ENCODE measurements at places on chromosomes 2 and 18. TPM values are rescaled to one million over a fixed set of nuclear protein-coding genes. Genes with fewer than 3 reads are reported as not detected.

ANKRD29 gene
- total RNA-seq = 47.6 TPM

UNC80 gene
- 0.03 TPM for total RNA-seq

THSD7B gene
- 8.2 TPM for total RNA-seq

SPEG gene
- 8.7 TPM for total RNA-seq

CD226 gene
- 6.3 TPM for total RNA-seq

ADRA2B gene
- 0.88 TPM for total RNA-seq

GALNT1 gene
- total RNA-seq = 73.4 TPM

MC5R gene
- total RNA-seq = not detected

DNA sequence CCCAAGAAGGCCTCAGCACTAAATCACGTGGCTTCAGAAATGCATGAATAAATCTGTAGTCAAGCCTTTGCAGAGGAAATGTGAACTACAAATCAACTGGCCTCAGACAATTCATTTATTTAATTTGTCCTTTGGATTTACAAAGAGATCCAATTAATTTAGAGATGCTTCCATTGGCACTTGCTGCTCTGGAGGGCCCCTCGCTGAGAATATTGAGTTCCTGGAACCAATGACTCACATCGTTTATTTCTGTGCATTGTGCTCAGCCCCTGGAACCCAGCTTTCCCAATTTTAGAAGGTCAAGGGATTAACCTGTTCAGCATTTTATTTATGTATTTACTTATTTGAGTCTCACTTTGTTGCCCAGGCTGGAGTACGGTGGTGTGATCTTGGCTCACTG is 47.2 kb upstream of the MGAT4A start:
- no peak for DNase-seq
- peaks cover 6% of the 10 kb centered on the region for H3K4me1 ChIP-seq
- no peaks in the 10 kb centered on the region for H3K36me3 ChIP-seq

GRCh38 chr2:185306119-185306518 is 432.5 kb upstream of the FSIP2 start:
- H3K4me1 ChIP-seq = no peaks in the 10 kb centered on the region
- no peaks in the 10 kb centered on the region for H3K27me3 ChIP-seq
- no peaks in the 10 kb centered on the region for H3K36me3 ChIP-seq
- H3K4me3 ChIP-seq = no peak overlapping the region

GRCh38 chr18:62590799-62591590 is 68.2 kb downstream of the ZCCHC2 start:
- no peak overlapping the region for H3K27ac ChIP-seq
- H3K4me1 ChIP-seq = no peaks in the 10 kb centered on the region
- no peak overlapping the region for H3K4me3 ChIP-seq

GRCh38 chr2:69163109-69163508 is 150.1 kb downstream of the ANTXR1 start:
- H3K27me3 ChIP-seq = no peaks in the 10 kb centered on the region
- no peak for DNase-seq
- peak overlapping the region; percentile 26 for H3K27ac ChIP-seq

GRCh38 chr2:60479226-60480088 is 74.0 kb downstream of the BCL11A start:
- peaks cover 3% of the 10 kb centered on the region for H3K4me1 ChIP-seq
- DNase-seq = peak; percentile 42
- H3K27ac ChIP-seq = no peak overlapping the region
- H3K4me3 ChIP-seq = no peak overlapping the region

DNA sequence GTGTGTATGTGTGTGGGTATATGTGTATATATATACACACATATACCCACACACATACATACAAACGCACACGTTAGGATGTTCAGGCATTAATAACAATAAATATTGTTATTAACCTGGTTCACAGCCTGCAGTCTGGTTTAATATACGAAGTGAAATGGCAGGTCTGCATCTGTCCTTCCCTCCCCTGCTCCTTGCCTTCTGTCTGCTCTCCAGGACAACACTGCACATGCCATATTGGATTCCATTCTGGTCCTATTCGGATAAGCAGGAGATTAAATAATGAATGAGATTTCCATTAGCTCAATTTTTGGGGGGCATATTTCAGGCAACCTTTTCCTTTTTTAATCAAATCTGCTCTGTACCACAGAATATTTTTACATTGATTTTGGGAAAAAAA is 158.0 kb downstream of the CELF4 start:
- H3K27me3 ChIP-seq = no peaks in the 10 kb centered on the region
- no peak for DNase-seq
- H3K4me1 ChIP-seq = peaks cover 20% of the 10 kb centered on the region
- H3K36me3 ChIP-seq = no peaks in the 10 kb centered on the region

GRCh38 chr2:109126501-109126860 is 2.5 kb upstream of the SH3RF3 start:
- H3K27me3 ChIP-seq = peaks cover 14% of the 10 kb centered on the region
- no peak overlapping the region for H3K4me3 ChIP-seq
- H3K27ac ChIP-seq = no peak overlapping the region
- no peaks in the 10 kb centered on the region for H3K36me3 ChIP-seq
- H3K4me1 ChIP-seq = no peaks in the 10 kb centered on the region

GRCh38 chr18:46706968-46707367 is 49.9 kb downstream of the ST8SIA5 start:
- H3K4me1 ChIP-seq = peaks cover 1% of the 10 kb centered on the region
- no peaks in the 10 kb centered on the region for H3K36me3 ChIP-seq
- H3K4me3 ChIP-seq = no peak overlapping the region
- H3K27ac ChIP-seq = no peak overlapping the region

- H3K27ac ChIP-seq = no peak overlapping the region
- H3K36me3 ChIP-seq = no peaks in the 10 kb centered on the region
- DNase-seq = no peak
Measured at GRCh38 chr2:156800781-156801361, 364.7 kb downstream of the GPD2 start.

GRCh38 chr2:41283079-41283775 is 764.6 kb upstream of the PKDCC start:
- no peak for DNase-seq
- no peak overlapping the region for H3K27ac ChIP-seq
- H3K4me1 ChIP-seq = no peaks in the 10 kb centered on the region
- no peaks in the 10 kb centered on the region for H3K36me3 ChIP-seq
- no peaks in the 10 kb centered on the region for H3K27me3 ChIP-seq
- no peak overlapping the region for H3K4me3 ChIP-seq

DNA sequence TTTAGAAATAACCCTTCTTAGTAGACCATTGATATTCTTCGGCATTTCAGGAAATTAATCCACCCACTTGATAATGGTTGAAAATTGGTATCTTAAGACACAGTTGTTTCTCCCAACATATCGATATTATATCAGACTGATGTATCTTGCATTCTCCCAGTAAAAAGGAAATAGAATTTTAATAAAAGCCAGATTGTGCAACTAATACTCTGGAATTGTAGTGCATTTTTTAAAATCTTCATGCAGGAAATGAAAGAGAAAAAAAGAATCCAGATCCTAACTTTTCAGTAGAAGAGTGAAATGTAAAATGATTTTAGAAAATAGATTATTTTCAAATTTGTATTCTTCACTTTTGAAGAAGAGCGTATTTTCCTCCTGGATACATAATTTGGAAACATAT is 1168.4 kb downstream of the DPP10 start:
- no peak overlapping the region for H3K27ac ChIP-seq
- no peak overlapping the region for H3K4me3 ChIP-seq
- no peak for DNase-seq
- no peaks in the 10 kb centered on the region for H3K4me1 ChIP-seq

GRCh38 chr2:125959047-125959446 is 696.9 kb upstream of the GYPC start:
- no peaks in the 10 kb centered on the region for H3K36me3 ChIP-seq
- H3K27me3 ChIP-seq = no peaks in the 10 kb centered on the region
- H3K27ac ChIP-seq = no peak overlapping the region
- DNase-seq = no peak

GRCh38 chr2:222355860-222356259 is 57.1 kb upstream of the PAX3 start:
- H3K4me1 ChIP-seq = peaks cover 10% of the 10 kb centered on the region
- no peak overlapping the region for H3K4me3 ChIP-seq
- no peaks in the 10 kb centered on the region for H3K27me3 ChIP-seq
- H3K36me3 ChIP-seq = no peaks in the 10 kb centered on the region

GRCh38 chr2:112840068-112840445 is 3.5 kb upstream of the IL1B start:
- no peak overlapping the region for H3K4me3 ChIP-seq
- H3K27ac ChIP-seq = no peak overlapping the region
- H3K4me1 ChIP-seq = no peaks in the 10 kb centered on the region
- no peaks in the 10 kb centered on the region for H3K27me3 ChIP-seq
- no peaks in the 10 kb centered on the region for H3K36me3 ChIP-seq
- no peak for DNase-seq

- no peak overlapping the region for H3K4me3 ChIP-seq
- H3K36me3 ChIP-seq = no peaks in the 10 kb centered on the region
- H3K4me1 ChIP-seq = peaks cover 18% of the 10 kb centered on the region
- no peak for DNase-seq
- peaks cover 5% of the 10 kb centered on the region for H3K27me3 ChIP-seq
- no peak overlapping the region for H3K27ac ChIP-seq
Measured at GRCh38 chr2:37882036-37882435, 43.1 kb upstream of the RMDN2 start.

Data from lung (tissue), 17 donors.